ENCODE measurements at places on chromosomes 7 and 10.

GRCh38 chr7:110454713-110455112, 636.2 kb upstream of the LRRN3 start:
- DNase-seq, result no peak

- no peak for DNase-seq
Measured at GRCh38 chr10:79188154-79188965, 119.6 kb downstream of the ZMIZ1 start.

DNA sequence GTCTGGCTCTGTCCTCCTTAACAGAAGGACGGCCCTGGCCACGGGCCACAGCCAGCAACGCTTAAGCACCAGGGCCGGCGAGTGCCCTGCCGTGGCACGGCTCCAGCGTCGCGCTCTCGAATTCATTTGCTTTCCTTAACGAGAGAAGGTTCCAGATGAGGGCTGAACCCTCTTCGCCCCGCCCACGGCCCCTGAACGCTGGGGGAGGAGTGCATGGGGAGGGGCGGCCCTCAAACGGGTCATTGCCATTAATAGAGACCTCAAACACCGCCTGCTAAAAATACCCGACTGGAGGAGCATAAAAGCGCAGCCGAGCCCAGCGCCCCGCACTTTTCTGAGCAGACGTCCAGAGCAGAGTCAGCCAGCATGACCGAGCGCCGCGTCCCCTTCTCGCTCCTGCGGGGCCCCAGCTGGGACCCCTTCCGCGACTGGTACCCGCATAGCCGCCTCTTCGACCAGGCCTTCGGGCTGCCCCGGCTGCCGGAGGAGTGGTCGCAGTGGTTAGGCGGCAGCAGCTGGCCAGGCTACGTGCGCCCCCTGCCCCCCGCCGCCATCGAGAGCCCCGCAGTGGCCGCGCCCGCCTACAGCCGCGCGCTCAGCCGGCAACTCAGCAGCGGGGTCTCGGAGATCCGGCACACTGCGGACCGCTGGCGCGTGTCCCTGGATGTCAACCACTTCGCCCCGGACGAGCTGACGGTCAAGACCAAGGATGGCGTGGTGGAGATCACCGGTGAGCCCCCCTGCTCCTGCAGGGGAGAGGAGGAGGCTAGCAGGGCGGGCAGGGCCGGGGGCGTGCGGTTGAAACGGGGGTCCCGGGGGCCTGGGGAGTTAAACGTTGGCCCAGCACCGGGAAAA, at the start of gene HSPB1:
Gene HSPB1, plus strand, starts transcription at position 327 of the 855 bp plus-strand sequence. Its CDS starts 40 bp downstream, at position 367.
- peak; percentile 22 for DNase-seq

DNA sequence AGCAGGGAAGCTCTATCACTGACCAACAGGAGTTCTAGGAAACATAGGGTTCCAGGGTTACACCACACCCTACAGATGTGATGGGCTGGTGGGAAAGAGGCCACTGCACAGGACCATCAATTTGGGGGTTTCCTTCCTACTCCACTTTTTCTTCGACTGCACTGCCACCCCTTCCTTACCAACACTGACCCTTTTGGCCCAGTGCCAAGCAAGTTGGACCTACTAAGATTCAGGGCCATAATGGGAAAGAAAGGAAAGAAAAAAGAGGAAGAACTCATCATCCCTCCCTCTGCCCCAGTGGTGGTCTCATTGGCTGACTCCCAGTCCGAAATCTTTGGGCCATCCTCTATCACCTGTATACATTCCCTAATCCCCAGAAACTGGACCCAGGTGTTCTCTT, 6.1 kb upstream of the PLEKHS1 start:
- DNase-seq, result no peak

Measured in stimulated activated CD4-positive, alpha-beta T cell treated with anti-CD3 and anti-CD28 coated beads, Interleukin-1b, Interleukin-23, amount 100 ng/mL, for 1 hour (primary cell).